D721Med (cell line): ENCODE measurements at places on chromosomes 3 and 15.

- no peak for DNase-seq
Observed at GRCh38 chr3:9081184-9081818, 118.0 kb upstream of the RAD18 start.

DNA sequence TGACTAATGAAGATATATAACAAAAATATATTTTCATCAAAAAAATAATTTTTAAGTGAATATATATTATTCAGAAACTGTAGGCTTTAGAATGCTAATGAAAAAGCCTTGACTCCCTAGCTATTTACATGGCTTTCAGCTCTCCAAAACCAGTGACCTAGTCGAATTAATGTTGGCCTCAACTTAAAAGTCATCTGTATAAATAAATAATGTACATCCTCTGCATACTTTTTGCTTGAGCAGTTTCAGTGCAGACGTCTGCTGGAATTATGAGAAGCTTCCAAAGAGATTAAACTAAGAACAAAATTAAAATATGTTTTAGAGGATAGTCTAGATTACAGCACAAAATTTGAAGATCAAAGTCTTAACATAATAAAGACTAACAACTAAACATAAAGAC, 520.4 kb upstream of the ALCAM start:
- no peak for DNase-seq

GRCh38 chr3:171867981-171868380, 24.8 kb downstream of the TMEM212 start:
- DNase-seq = no peak

DNA sequence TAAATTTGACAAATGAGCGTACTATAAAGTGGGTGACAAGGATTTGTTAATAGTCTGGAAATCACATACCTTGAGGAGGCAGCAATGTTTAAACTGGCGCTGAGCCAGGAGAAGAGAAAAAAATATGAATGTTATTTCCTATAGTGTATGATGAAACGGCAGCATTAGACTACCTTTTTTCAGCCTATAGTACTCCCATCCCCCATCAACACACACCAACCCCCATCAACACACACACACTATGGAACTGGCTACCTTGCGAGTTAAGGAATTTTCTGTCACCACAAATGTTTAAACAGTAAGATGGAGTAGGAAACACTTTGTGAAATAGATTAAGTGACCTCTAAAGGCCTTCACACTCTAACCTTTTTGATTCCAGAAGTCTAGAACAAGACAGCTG, 46.8 kb upstream of the ZCWPW2 start:
- DNase-seq = no peak

- no peak for DNase-seq
Observed at GRCh38 chr3:16249336-16249735, 15.4 kb downstream of the DPH3 start.

DNA sequence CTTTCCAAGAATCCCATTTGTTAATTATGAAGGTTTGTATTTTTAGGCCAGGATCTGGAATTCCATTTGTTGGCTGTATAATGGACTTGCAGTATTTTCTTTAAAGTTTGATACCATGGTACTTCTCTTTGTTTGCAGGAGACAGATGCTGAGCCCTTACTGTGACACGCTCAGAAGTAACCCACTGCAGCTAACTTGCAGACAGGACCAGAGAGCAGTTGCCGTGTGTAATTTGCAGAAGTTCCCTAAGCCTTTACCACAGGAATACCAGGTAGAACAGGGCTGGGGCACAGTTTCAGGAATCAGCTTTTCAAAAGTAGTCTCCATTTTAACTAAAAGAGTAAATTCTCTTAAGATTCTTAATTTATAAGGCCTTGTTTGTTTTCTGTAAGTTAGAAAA, 59.1 kb downstream of the LMLN start:
- DNase-seq = no peak

GRCh38 chr15:67186688-67187087, 67.8 kb downstream of the AAGAB start:
- DNase-seq = no peak

GRCh38 chr15:80586161-80586560, 108.9 kb upstream of the ABHD17C start:
- DNase-seq = no peak

DNA sequence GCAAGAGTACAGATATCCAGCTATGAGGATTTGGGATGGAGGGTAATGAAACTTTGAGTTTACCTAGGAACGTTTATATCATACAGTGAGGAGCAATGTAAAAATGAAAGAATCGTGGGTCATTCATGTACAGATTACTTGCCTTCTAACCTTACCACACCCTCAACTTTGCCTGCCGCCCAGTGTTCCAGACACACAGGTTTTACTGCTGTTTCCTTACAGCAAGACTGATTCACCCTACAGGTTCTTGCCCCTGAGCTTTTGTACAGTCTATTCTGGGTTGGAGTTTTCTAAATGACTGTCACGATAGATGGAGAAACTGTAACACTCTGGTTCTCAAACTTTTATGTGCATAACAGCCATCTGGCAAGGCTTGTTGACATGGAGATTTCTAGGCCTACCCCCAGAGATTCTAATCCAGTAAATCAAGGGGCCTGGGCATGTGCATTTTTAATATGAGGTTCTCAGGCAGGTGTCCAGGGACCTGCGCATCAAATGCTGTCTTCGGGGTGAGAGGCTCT, 6.6 kb upstream of the TPRG1 start:
- no peak for DNase-seq

DNA sequence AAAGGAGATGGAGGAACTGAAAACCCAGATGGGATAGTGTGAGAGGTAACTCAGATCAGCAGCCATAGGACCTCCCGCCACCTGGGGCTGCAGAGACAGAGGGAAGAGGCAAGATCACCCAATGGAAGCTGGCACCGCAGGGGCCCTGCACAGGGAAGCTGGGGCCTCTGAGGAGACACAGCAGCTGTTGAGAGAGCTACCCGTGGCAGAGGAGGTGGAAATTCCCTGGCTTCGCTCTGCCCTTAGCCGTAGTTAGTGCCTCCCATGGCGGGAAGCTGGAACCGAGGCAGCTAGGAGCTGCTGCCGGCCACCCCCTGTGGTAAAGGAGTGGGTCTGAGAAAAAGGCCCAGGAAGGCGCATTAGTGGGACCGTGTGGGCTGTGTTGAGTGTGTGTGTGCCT, 18.0 kb upstream of the PLXNA1 start:
- DNase-seq = no peak

- DNase-seq = no peak
Observed at GRCh38 chr3:45145681-45146614, at the start of gene CDCP1. CDCP1 (minus strand) TSS chr3:45146378; CDS start chr3:45146287, 91 bp downstream.

GRCh38 chr15:33051528-33051927, 143.0 kb downstream of the FMN1 start:
- DNase-seq = no peak

DNA sequence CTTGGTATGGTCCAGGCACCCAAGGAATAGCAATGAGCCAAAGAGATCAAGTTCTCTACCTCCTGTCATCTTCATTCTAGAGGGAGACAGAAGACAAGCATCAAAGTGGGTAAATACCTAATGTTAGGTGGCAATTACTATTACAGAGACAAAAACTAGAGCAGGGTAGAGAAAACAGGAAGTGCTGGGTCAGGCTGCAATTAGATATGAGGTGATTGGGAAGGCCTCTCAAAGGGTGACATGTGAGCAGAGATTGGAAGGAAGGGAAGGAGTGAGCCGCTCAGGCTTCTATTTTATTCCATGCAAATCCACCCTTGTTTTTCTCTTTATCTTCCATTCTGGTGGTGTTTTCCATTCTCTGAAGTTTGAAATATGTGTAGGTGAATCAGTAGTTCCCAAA, 37.4 kb downstream of the EBLN2 start:
- no peak for DNase-seq

- DNase-seq = no peak
Observed at GRCh38 chr15:90586948-90587347, 57.2 kb downstream of the CRTC3 start.

- no peak for DNase-seq
Observed at GRCh38 chr3:73955494-73956070, 330.8 kb upstream of the PDZRN3 start.

DNA sequence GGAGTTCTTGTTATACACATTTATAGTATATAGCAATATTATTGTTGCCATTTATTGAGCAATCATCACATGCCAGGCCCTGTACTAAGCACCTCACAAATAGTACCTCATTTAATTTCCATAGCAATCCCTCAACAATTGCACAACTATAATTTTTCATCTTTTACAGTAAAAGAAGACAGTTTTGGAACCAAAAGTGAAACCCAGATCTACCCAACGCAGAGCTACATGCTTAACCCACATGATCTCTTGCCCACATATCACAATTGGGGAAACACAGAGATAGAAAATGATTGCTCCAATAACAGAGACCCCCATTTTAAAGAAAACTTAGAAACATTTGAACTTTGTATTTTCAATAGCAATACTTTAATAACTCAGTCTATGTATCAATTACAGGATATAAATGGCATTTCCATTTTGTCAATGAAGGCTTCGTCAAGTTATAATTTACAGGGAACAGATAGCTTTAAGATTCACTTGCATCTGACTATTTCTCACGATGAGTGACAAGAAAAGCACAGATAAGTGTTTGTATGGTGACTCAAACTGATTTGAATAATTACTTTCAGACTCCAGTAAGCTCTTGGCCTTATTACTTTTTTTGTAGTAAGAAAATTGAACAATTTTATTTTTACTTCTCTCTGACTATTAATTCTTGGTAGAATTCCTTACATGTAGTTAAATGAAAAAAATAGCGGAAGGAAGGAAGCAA, 38.7 kb upstream of the CCDC50 start:
- no peak for DNase-seq

DNA sequence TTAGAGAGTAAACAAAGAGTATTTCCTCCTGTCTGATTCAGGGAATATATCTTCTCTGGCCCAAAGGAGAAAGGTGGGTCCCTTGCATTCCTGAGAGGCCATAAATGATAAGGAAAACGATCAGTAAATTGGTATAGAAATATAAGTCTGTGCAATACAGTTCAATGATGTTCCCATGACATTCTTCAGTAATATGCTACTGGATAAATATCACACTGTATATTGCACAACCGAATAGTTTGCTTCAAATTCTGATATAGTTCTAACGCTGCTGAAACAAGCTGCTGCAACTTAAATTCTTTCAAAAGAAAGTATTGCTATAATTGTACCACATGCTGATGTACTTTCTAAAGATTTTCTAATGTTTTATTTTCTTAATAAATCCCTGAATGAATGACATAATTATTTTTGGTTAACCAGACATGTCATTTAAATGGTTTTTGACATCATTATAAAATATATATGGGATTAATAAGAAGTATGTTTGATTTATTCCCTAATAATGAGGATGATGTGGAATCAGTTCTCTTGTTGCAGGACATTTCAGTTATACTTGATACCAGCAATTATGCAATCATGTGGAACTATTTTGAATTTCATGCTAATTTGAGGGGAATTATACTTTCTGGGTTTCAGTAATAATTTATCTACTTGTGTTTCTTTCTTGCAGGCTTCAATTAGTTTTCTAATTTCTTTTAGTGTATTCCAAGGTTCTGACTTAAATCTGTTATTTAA, 44.9 kb downstream of the FGF7 start:
- DNase-seq = no peak

DNA sequence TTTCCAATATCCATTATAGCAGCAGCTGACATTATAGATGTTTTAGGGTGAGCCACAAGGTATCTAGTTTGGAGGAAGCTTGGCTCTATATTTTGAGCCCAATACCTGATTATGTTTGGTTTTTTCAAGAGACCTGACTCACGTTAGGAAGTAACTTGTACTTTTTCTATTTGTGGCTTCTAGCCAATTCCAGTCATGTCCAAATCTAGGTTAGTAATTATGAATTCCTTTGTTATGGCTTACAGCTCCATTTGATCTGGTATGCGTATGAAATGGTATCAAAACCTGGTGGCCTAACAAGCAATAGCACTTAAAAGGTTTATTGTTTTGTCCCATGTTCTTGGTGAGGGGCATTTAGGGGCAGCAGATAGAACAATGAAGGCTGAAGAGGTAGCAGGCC, 115.9 kb downstream of the TOP2B start:
- DNase-seq = no peak

DNA sequence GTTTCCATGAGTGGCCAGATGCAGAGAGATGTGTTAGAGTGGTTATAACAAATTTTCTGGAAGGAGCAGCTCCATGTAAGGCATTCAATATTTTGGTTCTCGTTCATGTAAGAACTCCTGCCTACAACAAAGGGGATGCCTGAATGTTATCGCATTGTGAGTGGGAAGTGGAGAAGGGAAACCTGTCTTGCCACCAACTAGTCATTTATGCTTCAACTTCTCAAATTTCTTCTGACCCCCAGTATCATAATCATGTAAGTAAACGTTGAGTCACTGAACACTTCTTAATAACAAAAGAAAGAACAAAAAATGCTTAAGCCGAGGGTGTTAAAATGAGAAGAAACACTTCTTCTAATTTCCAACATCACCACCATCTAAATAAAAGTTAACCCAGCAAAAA, 62.0 kb upstream of the MRPL3 start:
- no peak for DNase-seq

DNA sequence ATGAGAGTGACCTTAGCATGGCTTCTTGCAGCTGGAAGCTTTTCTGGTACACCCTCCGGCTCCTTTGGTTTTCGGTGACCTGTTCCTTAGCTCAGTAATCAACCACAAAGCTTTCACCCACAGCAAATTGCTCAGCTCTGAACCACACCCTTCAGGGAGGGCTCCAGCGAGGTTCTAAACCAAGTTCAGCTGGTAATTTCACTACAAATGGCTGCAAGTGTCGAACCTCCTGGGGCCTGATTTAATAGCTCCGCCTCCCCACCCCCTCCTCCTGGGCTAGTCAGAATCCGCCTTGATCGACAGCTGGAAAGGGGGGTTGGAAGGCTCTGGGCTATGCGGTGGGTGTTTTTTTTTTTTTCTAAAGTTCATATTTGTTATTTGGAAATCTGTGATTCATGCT, 150.9 kb upstream of the MCTP2 start:
- DNase-seq = no peak

DNA sequence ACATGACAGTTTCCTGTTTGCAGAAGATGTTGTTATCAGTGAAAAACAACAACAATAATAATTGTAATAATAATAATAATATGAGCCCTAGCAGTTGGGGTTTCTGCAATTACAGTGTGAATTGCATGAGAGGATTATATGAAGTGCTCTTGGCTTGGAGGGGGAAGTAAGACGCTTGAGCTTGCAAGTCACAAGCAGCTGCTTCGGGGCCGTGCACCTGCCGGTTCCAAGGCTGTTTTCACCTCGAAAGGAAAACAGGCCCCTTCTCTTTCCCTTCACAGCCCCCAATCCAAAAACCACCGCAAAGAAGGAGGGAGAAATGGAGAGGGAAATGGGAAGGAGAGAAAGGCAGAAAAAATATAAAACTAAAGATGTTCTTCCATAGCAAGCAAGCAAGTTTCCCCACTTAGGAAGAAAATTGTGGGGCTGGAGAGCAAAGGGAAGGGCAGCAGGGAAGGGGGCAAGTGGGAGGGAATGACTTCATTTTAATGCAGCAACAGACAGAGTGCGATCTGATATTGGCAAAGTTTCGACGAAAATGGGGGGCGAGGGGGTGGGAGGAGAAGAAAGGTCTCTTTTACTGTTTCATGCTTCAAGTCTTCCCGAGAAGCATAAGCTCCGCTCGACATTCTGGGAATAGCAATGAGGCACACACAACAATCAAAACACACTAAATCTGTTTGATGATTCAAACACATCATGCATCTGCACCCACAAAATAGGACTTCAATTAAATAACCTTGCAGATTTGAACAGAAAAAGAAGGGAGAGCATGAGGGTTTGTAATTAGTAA, 284.2 kb upstream of the ATP11B start:
- no peak for DNase-seq
